RWPE1 (cell line): ENCODE measurements at places on chromosomes 16 and 17.

GRCh38 chr17:43405861-43406260, 7.1 kb downstream of the ARL4D start:
- DNase-seq: no peak

DNA sequence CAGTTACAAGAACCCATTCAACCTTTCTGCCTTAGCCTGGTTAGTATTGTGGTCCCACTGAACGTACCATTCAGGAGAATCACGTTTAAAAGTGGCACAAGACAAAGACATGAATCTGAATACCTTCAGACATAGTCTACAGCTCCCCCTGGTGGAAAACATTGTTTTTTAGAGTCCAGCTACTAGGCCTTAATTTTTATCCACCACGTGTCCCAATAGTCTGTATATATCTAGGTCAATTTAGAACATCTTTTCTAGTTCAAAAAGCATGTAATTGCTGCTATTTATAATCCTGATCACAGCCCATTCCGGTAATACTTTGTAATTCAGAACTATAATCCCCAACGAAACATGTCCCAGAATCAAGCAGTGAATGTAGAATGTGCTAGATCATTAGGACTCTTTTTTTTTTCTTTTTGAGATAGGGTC, 13.7 kb upstream of the GUCY2D start:
- DNase-seq: peak; percentile 55

DNA sequence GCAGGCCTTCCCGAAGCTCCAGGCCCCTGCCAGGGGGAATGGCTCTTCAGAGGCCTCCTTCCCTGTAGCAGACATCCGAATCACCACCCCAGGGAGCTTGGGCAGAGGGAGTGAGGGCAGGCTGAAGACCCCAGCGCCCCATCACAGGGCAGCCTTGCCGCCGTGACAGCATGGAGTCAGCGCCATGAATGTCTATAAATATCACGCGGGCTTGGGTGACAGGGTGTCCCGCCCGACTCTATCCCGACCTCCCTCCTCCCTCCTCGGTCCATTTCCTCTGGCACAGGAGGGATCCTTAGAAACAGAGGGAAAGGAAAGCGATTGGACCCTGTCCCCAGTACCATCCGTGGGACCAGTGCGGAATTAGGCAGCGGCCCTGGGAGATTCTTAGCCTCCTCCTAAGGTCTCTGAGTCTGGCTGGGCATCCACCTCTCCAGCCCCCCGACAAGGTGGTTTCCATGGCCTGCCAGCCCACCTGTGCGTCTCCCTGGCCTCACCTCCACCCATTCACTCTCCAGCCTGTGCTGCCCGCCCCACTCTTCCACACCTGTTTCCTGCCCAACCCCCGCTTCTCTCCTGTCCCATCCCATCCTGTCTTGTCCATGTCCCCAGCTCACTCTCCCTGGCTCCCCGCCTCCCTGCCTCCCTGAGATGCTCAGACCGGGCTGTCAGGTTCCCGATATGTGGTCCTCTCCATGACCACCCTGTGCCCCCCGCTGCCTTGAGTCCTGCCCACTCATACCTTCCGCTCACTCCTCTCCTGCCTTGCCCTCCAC, 5.1 kb downstream of the ATP2A1 start:
- no peak for DNase-seq

- no peak for DNase-seq
These were observed 152.5 kb downstream of the VPS53 start for GRCh38 chr17:562174-562573.

- DNase-seq: peak; percentile 34
These were observed 93.1 kb downstream of the RTN4RL1 start for GRCh38 chr17:1931844-1932579.

DNA sequence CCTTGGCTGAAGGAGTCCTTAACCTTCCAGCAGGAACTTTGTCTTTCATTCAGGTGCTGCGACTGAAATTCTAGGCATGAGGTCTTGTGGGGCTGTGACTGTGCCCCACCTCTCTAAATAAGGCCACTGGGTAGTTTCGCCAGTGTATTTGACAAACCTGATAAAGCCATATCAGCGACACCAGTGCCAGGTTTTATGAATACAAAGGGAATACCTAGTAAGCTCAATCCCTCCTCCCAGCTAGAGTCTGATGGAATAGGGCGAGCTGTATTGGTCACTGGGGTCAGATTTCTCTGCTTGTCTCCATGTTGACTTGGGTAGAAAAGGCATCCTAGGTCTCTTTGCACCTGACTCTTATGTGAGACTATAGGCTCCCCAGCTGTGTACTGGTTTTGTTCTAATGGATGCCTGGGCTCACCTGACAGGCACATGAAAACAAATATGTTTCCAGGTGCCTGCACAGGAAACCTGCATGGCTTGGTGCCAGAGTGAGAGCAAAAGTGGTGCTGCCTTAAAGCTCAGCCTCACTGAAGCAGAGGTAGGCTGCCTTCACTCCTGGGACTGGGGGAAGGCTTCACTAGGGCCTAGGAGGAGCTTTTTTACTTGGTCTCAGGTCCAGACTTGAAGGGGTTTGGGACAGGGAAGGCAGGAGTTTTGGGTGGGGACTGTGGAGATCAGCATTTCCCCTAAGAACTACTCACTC, 8.3 kb downstream of the SLC7A6 start:
- no peak for DNase-seq

GRCh38 chr17:17819561-17819995, 17.2 kb downstream of the SREBF1 start:
- DNase-seq: peak; percentile 81

DNA sequence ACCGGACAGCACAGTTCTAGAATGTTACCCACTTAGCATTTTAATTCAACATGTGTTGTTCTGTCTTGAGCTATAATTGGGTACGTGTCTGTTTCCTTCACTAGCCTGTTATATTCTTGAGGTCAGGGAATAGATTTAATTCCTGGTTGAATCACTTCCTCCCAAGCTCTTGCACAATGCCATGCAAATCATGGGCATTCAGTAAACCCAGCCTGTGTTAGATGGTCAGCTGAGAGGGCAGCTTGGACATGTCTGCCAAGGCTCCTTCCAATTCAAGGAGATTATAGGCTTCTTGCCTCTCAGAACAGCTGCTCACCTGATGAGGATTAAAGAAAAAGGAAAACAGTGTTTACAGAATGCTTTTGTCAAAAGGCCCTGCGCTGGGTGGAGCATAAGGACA, 12.6 kb downstream of the C1QTNF1 start:
- DNase-seq: peak; percentile 86

DNA sequence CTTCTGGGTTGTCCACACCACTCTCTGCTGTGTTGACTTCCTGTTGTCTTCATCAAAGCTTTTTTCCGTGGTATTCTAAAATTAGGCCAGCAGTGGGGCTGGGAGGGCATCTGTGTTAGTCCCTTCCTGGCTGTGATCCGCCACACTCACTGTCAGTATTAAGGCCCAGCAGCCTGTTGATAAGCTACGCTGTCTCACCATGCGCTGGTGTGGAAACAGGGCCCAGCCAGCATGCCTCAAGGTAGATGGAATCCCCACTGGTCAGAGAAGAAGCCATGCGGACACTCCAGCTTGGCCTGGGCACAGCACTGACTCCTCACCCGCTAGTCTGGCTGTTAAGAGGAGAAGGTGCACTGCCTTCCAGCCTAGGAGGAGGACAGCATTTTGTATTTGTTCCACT, 11.4 kb downstream of the CDR2L start:
- no peak for DNase-seq

DNA sequence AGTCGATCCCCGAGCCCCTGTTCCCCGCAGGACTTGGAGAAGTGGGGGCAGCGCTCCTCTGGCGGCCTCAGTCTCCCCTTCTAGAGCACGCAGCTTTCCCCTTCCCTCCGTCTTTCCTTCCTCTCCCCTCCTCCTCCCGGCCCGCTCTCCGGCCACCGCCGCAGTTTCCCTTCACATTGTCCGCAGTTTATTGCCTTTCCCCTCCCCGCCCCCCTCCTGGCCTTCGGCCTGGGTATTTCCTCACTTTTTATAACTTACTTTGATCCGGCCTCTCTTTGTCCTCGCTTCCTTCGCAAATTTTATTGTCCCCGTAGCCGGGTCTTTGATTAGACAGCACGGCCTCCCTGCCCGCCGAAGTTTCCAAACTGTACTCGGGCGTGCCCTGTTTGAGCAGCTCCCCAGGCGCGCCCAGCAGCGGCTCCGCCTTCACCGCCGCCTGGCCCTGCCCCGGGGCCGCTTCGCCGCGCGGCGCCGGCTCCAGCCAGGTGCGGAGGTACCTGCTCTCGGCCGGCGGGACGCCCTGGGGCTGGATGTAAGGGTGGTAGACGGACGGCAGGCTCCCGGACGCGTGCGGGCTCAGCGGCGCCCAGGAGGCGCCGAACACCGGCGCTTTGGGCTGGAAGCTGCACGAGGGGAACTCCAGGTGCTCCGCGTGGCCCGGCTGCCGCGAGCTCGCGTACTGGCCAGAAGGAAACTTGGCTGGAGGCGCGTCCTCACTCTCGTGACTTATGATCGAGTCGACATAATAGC, 488 bp downstream of the HOXB9 start:
- peak; percentile 69 for DNase-seq

DNA sequence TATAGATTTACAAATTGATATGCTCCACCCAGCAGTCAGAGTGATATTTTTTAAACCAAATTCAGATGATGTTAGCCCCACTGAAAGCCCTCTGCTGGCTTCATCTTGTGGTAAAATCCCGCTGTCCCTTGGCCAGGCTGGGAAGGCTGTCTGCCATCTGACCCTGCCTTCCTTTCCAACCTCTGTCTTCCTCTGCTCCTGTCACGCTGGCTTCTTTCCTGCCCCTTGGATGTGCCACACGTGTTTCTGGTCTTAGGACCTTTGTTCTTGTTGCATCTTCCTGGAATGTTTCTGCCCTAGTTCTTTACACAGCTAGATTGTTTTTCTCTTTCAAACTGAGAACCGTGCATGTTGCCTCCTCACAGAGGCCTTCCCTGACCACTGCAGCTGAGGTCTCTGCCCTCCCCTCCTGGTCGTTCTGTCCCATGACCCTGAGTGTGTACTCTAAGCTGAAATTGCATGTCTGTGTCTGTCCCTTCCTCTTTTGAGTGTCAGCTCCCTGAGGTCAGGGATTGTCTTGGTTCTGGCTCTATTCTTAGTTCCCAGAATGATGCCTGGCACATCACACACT, 11.4 kb downstream of the NT5M start:
- no peak for DNase-seq

DNA sequence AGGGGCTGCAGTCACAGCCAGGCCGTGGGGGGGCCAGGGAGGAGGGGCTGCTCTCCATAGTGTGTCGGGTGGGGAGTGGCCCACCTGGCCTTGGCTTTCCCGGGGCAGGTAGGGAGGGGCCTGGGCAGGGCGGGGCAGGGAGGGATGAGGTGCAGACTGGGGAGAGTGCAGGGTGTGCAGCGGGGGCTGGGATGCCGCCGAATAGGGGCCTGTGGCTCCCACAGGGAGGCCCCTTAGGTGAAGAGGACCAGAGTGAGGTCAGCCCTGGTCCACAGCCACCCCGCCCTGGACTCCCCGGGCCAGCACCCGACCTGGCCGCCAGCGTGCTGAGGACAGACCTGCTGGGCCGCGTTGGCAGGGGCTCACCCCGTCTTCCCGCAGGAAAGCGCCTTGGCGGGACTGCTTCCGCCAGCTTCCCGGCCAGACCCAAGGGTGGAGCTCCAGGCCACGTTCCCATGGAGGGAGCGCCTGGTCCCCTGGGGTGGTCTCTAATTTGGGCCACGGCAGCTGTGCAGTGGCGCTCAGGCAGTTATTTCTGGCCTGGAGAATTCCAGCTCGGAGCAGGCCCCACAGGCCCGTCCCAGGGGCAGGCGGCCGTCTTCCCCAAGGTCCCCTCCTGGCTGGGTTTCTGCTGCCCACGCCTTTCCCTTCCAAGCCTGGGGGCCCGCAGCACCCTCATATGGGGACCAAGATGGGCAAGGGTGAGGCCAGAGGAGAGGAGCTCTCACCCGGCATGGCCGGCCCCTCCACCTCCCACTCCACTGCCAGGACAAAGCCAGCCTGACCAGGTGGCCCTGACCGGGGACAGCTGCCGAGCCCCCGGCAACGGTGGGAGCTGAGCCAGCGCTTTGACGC, 27.9 kb downstream of the CACNA1H start:
- no peak for DNase-seq

DNA sequence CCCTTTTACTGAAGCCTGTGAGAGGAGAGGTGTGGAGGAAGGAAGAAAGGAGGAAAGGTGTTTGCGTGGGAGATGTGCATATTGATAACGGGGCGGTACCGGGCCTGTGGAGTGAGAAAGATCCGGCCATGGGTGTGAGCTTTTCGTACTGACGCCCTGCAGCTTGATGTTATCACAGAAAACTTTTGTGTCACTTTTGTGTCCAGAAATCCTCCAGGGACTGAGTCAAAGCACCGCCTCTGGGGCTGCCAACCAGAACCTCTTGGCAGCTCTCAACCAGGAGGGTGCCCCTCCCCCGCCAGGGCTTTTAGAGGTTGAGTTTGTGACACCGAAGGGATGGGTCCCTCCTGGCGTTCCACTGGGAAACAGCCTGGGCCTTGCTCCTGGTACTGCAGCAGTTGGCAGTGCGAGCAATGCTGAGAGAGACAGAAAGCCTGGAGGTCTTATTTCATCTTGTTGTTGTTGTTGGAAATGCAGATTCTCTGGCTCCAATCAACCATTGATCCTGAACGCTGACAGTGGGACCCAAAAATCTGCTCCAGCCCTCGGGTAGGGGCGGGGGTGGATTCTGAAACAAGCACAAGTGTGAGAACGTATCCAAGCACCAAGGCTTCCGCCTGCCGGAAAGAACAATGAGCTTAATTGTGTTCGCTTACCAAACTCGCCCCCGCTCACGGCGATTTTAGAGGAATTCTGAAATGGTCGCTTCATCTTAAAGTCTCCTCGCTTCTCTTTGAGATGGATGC, 65.0 kb downstream of the CRISPLD2 start:
- DNase-seq: no peak

DNA sequence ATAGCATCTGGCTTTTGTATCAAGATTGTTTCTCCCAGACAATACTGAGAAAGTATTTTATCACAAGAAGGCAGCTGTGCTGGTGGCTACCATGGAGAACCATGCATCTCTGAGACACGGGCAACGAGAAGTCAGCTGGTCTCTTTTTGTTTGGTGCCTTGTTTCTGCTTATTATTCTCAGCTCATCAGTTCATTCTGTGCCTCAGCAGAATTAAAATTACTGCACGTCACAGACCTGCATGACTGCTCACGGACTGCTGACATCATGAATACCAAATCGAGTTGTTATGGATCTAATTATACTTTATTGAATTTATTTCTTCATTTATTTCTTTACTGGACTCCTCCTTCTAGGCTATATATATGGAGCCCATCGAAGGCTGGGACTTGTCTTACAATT, 19.0 kb upstream of the PMP22 start:
- no peak for DNase-seq

DNA sequence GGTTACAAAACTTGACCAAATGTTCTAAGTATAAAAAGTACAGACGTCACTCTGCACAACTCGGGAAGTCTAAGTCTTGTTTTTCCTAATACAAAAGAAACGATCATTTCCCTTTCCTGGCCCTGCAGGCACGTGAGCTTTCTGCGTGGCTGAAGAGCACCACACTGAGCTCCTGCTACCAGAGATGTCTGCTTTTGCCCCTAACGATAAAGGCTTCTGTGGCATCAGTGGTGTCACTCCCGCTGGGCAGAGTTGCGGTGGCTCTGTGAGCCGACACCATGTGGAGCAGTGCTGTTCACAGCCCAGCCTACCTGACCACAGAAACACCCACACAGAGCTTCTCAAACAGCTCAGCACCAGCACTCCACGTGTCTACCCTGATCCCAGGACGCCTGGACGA, 20.5 kb downstream of the EMC8 start:
- no peak for DNase-seq

- no peak for DNase-seq
These were observed 34.1 kb downstream of the CDK5R1 start for GRCh38 chr17:32520737-32521404.

GRCh38 chr16:14335297-14335696, 264.2 kb downstream of the MRTFB start:
- no peak for DNase-seq

GRCh38 chr16:48146131-48146530, 9.7 kb downstream of the ABCC12 start:
- no peak for DNase-seq

GRCh38 chr17:40735016-40735415, 20.1 kb downstream of the KRT25 start:
- peak; percentile 53 for DNase-seq
